Activated CD4-positive, alpha-beta T cell treated with anti-CD3 and anti-CD28 coated beads, Interleukin-2, amount 50 U/mL, for 48 hours (primary cell): ENCODE measurements at places on chromosomes 11 and 22.

- DNase-seq: no peak
Measured at GRCh38 chr11:707817-708420, 1.9 kb downstream of the EPS8L2 start.

GRCh38 chr22:45602824-45603595, 68.6 kb upstream of the ATXN10 start:
- no peak for DNase-seq

DNA sequence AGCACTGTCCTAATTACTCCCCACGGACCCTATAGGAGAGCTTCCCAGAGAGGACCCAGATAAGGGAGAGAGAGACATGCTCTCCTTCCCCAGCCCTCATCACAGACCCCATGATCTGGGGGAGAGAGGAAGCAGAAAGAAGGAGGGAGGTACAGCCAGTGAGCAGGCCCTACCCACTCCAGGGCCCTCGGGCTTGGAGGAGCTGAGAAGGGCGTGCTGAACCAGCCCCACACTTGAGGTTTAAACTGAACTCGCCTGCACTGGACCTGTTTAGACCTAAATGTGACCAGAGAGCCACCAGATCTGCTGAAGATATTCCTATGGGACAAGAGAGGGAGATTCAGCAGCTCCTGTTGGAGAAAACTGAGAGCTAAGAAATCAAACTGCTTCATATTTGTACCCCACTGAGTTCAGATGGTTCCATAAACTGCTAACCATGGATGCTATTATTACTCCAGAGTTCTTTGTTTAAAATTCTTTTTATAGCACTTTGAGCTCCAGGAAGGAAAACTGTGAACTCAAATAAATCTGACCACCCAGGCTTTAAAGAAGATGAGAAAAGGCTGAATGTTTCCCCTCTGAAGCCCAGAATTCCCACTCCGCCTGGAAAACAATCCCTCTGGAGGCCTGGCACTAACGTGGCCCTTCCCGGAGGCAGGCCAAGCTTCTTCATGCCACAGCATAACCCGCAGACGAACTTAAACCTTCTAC, 67.2 kb downstream of the EFCAB6 start:
- DNase-seq: no peak

DNA sequence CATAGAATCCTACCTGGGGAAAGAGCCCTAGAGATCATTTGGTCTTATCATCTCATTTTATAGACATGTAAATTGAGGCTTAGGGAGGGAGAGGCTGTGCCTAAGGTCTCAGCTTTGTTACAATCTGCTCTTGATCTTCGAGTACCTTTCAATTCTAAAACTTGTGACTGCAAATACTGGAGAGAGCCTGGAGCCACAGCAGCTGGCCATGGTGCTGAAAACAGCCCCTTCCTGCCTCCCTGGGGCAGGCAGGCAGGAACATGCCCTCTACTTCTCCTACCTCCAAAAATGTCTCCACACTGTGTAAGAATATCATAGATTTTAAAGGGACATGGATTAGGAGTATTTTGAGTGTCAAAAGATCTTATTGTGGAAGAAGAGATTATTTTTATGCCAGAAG, 52.2 kb downstream of the C22orf42 start:
- DNase-seq: peak; percentile 12

DNA sequence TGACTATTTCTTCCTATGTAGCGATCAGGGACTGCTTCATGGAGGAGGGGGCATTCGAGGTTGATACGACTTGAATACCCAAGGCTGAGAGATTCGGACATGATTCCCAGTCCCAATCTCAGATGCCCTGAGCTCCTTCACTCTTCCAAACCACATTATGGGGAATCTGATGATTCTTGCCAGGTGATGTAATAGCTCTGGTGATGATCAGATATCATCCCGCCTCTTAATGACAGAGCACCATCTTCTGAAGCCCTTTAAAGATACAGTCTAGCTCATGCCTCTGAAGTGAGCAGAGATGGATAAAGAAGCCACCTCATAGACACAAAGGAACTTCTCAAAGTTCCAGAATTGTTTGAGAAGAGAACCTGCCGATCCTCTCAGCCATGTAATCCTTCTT, 8.9 kb upstream of the CLMP start:
- DNase-seq: no peak

GRCh38 chr22:30452861-30453260, 19.0 kb downstream of the SEC14L3 start:
- DNase-seq: no peak

DNA sequence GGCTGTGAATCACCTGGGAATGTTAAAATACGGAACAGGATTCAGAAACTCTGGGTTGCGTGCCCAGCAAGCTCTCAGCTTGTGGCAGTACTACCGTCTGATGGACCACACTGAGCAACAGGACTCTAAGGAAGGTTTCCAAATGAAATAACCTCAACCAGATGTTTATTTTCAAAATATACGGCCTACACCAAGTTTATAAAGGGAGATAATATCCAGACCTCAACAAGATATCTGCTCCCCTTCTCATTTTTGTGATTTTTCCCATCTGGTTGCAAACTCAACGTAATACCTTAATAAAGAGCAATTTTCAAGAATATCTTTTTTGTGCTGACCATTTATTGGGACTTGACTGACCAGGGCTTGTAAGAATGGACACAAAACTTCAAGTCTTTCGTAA, 49.4 kb downstream of the SLC25A17 start:
- DNase-seq: no peak

GRCh38 chr11:118239509-118240205, 12.5 kb downstream of the MPZL3 start:
- no peak for DNase-seq

DNA sequence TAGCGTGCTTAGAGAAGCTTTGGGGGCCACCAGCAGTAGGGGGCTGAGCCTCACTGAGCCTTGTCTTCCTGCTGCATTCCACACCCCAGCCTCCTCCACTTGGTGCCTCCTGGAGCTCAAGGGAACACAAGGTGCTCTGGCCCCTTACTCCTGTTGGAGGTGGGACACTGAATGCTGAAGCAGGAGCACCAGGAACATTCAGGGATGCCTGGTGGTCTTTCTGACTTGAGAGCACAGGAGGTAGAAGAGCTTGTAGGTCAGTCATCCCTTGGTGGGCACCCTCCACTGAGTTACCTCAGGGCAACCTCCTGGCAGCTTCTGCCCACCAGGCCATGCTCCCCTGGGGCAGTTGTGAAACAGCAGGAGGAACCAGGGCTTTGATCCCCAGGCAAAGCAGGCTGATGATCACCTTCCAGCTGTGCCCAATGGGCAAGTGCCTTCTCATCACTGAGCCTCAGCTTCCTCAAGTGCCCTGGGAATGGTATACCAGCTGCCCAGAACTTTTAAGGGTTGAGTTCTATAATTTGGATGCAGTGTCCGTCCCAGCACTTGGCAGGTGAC, 50.1 kb downstream of the CABIN1 start:
- DNase-seq: no peak

GRCh38 chr11:19429108-19429760, 188.5 kb upstream of the E2F8 start:
- no peak for DNase-seq

GRCh38 chr22:50595189-50595588, 5.4 kb upstream of the MAPK8IP2 start:
- DNase-seq: no peak

DNA sequence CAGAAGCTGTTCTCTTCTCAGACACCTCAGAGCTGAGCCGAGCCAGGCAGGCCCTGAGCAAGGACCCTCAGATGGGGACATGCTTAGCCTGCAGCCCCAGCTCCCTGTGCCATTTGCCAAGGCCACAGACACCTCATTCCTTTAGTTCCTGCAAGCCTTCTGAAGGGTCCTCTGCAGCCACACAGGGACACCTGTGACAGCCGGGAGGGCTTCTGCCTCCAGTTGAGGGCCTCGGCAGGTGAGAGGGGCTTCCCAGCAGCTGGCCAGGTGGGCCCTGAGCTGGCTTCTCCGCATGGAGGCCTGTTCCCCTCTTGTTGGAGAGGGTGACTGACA, 18.2 kb downstream of the INCENP start:
- no peak for DNase-seq

DNA sequence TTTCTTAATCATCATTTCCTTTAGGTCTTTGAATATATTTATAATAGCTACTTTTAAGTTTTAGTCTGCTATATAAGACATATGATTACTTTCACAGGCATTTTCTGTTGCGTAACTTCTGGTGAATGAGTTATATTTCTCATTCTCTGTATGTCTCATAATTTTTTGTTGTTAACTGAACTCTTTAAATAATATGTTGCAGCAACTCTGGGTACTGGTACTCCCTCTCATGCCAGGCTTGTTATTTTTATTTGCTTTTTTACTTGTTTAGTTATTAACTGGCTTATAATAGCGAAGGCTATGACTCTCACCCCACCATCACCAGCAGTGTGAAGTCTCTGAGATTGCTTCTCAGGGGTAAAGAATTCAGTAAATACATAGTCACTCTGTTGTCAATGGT, 524.2 kb upstream of the CHORDC1 start:
- no peak for DNase-seq

- DNase-seq: no peak
Measured at GRCh38 chr11:116169776-116170175, 603.0 kb downstream of the BUD13 start.

DNA sequence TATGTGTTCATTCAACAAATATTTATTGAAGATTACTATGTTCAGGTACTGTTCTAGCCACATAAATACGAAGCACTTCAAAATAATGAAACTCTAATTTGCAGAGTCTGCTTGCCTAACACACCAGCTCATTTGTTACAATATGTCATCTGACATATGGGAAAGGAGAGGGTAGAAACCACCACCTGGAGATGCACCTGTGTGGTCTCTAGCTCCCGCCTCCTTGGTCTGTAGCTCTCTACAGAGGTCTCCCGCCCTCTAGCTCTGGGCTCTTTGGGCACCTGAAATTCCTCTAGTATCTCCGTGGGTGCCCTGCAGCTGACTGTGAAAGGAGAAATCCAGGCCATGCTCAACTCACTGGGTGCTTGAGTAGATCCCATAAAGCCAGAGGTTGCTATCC, 51.4 kb upstream of the DBX1 start:
- no peak for DNase-seq

GRCh38 chr11:128269466-128269865, 317.9 kb downstream of the ETS1 start:
- DNase-seq: no peak

DNA sequence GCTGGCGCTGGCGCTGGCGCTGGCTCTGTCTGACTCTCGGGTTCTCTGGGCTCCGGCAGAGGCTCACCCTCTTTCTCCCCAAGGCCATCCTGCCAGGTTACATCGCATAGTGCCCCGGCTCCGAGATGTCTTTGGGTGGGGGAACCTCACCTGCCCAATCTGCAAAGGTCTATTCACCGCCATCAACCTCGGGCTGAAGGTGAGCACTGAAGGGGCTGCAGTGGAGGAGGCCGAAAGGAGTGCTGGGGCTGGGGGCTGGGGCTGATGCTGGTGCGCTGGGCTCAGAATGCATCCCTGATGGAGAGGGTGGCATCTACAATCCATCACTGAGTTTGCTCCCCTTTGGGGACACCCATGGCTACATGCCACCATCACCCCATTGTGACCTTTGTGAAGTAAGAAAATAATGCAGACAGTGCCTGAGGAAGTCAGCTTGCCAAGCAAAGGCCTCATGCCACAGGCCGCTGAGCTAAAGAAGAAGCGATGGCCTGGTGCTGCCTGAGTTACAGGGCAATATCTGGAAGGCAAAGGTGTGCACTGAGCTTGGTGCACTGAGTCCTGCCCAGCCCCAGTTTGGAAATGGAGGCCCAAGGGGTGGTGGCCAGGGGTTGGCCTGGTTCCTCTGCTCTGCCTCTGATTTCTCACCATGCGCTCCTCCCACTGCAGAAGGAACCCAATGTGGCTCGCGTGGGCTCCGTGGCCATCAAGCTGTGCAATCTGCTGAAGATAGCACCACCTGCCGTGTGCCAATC, 620 bp downstream of the SMPD1 start:
- no peak for DNase-seq

GRCh38 chr11:131916638-131917037, 546.2 kb downstream of the NTM start:
- DNase-seq: no peak

GRCh38 chr11:78397398-78397797, 20.2 kb downstream of the GAB2 start:
- no peak for DNase-seq

GRCh38 chr11:18056561-18057181, 10.6 kb upstream of the TPH1 start:
- no peak for DNase-seq

DNA sequence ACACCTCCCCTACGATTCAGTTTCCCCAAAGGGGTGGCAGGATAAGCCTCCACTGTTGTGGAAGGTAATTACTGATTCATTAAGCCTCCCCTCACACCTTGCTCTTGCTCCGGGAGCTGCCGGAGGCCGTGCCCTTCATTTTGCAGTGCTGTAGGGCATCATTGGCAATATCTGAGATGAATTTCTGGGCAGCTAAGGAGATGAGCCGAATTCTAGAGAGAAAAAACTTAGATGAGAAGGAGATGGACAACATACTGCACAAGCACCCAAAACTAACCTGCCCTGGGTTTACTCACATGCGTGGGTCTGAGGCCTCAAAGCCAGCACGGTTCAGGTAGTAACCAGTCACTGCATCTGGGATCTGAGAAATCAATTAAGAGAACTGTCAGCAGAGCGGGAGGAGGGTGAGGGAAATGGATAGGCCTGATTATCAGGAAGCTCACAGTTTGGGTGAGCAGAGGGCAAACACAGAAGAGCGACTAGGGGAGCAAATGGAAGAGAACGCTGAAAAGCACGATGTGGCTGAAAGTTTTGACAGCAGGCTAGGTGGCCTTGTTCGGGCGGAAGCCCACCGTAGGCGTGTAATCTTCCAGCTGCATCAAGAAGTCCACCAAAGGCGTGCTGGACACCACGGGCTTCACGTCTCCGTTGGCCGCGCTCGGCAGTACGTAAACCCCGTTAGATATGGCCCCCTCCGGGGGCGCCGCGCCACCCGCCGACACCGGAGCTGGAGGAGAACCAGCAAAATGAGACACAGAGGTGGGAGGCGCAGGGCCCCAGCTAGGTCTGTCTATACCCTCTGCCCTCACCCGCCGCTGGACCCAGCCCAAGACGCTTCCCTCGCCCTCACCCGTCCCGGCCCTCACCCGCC, 689 bp downstream of the TAF10 start:
- DNase-seq: peak; percentile 34

DNA sequence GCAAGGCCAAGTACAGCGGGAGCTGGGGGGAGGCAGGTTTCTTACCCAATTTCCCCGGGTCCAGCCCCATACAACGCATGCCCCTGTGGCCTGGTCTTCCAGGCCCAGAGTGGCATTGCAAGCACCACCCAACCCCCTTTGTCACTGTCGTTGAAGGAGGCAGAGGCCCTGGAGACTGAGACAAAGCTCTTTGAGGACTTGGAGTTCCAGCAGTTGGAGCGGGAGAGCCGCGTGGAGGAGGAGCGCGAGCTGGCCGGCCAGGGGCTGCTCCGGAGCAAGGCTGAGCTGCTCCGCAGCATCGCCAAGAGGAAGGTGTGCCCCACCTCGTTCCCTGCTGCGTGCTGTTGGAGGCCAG, 27.8 kb downstream of the PHLDB1 start:
- no peak for DNase-seq
